ENCODE measurements at places on chromosomes 1 and 21.
A peak's percentile ranks its signal among the peaks of the same experiment; 100 is the strongest.

DNA sequence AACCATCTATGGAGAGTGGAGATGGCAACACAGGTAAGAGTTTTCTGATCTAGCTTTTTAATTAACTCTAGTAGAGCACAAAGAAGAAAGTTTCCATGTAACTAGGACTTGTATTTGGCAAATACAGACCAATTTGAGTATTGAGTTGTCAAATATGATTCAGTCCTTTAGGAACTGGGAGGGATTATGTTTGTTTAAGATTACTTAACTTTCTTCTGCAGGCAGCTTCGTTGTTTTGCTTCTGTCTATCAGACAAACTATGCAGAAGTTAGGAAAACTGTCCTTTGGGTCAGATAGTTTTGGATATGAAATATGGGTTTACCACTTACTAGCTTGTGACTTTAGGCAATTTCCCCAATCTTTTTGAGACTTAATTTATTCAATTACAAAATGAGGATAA, 111.8 kb downstream of the POU2F1 start:
- DNase-seq, result no peak

DNA sequence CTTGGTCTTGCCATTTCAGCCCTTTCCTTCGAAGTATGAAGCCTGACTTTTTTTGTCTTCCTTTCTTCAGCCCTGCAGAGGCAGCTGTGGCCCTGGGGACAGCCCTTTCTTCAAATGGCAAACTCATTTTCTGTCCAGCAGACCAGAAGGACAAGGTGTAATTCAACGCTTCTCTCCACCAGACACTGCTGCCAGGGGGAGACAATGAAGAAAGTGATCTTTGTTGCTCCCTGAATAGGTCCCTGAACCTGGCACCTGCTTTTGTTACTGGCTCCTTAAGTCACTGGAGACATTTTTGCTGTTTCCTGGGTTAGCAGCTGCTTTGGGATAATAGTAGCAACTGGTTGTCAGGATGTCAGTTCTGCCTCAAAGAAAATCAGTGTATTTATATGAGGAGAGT, 50.8 kb upstream of the MACF1 start:
- DNase-seq, result no peak

DNA sequence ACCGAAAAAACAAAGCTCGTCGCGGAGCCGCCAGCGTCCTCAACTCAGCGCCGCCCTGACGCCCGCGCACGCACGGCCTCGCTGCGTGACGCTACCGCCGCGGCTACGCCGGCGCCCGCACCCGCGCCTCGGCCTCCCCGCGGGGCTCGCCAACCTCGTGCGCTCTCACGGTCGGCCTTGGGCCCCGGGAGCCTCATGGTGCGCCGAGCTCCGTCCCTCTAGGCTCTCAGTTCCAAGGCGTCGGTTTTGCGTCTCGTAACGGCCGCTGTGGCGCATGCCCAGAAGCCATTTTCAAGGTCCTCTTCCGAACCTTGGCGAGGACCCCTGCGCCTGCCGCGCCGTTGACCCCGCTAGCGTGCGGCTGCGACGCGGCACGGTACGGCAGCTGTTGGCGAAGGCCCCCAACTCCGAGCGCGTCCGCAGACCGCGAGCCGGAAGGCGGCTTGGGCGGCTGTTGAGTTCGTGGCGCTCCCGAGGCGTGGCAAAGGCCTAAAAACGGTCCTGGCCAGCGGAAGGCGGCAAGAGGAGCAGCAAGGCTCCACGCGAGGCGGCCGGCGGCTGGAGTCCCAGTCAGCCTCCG, at the start of gene HENMT1:
HENMT1 (minus strand) TSS at position 64 of the 580 bp plus-strand sequence. CDS start 1,209 bp downstream, outside the sequence.
- peak; percentile 47 for DNase-seq

DNA sequence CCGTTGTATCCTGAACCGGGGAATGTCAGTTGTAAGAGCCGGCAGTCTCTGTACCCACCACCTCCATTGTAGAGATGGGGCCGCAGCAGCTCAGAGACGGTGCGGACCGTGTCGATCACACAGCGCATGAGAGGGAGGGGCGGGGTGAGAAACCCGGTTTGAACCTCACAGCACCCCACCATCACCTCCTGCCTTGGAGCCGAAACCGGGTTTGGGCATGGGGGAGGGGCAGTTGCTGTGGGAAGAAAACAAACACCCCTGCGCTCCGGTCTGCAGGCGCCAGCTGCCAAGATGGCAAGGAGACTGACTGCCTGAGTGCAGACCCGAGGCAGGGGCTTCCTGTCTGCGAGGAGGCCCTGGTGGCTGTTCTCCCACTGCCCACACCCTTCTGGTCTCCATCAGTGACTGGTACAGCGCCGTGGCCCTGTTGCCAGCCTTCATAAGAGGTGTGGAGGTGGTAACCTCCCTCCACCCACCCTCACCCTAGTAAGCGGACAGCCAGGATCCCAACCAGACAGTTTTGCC, 69.2 kb upstream of the SSBP3 start:
- DNase-seq, result no peak

- no peak for DNase-seq
Observed at GRCh38 chr1:207646944-207647579, 2.1 kb downstream of the CR1L start.

- DNase-seq, result no peak
Observed at GRCh38 chr1:5456090-5456811, 536.0 kb downstream of the NPHP4 start.

DNA sequence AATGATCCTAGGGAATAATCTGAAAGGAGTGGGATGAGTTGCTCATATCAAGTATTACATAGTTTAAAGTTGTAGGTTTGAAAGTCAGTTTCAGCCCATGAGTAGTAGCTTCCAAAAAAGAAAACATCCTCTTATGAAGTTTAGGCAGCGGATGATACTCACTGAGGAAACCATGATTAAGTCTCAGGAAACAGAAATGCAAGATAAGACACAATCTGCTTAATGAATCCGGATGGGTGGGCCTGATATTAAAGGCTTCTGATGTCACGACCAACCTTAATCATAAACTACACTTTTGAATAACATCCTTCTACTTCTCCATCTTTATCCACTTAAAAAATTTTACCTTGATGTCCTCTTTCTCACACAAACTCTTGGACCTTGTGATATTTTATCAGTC, 61.8 kb downstream of the S1PR1 start:
- DNase-seq, result no peak

- no peak for DNase-seq
Observed at GRCh38 chr1:17293681-17294425, 14.1 kb upstream of the PADI4 start.

DNA sequence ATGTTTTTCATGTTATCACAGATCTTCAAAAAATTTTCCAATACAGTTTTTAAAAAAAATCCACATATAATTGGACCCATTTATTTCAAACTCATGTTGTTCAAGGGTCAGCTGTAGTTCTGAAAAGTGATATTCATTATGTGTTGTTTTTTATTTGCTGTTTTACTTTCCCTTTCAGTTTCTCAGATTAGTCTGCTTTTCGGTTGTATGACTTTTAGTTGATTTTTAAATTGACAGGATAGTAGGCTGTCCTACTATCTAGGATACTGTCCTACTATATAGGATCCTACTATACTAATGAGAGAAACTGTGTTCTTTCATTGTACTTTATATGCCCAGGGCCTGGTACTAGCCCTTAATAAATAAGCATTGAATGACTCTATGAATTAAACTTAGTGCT, 33.6 kb upstream of the GPR52 start:
- no peak for DNase-seq

- no peak for DNase-seq
Observed at GRCh38 chr1:102790997-102791396, 317.3 kb downstream of the COL11A1 start.

GRCh38 chr1:23696335-23696989, 4.9 kb downstream of the RPL11 start:
- DNase-seq, result no peak

GRCh38 chr1:64000021-64000420, 203.4 kb upstream of the UBE2U start:
- no peak for DNase-seq

- no peak for DNase-seq
Observed at GRCh38 chr1:4728319-4729089, 74.1 kb downstream of the AJAP1 start.

GRCh38 chr1:243447347-243447746, 191.5 kb downstream of the SDCCAG8 start:
- no peak for DNase-seq
